ENCODE measurements at places on chromosomes 16 and 17.

- no peak for DNase-seq
These were observed 67.8 kb downstream of the GOSR1 start for GRCh38 chr17:30545024-30545423.

DNA sequence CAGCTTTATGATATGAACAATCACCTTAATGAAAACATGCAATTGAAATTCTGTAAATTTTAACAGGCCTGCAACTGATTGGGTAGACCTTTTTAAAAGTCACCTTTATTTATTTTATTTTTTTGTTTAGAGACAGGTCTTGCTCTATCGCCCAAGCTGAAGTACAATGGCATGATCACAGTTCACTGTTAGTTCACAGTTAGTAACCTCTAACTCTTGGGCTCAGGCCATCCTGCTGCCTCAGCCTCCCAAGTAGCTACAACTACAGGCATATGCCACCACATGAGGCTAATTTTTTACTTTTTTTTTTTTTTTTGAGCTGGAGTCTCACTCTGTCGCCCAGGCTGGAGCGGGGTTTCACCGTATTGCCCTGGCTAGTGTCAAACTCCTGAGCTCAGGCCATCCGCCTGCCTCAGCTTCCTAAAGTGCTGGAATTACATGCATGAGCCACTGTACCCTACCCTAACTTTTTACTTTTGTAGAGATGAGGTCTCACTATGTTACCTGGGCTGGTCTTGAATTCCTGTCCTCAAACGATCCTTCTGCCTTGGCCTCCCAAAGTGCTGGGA lies 28.0 kb downstream of the AP1G1 start:
- no peak for DNase-seq

GRCh38 chr16:11586378-11586855 lies 302 bp downstream of the LITAF start:
- no peak for DNase-seq

DNA sequence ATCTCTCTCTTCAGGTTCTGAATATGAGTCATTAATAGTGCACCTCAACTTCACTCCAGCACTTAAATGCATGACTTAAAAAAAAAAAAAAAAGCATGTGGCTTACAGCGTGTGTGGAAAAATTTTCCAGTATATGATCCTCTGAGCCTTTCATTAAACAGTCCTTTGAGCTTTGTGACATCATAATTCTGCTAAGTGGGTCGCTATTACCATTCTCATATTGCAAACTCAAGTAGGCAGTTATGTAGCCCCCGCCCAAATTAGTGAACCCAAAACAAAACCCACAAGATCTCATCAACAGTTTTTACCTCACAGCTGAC lies 672 bp downstream of the CMTR2 start:
- no peak for DNase-seq

DNA sequence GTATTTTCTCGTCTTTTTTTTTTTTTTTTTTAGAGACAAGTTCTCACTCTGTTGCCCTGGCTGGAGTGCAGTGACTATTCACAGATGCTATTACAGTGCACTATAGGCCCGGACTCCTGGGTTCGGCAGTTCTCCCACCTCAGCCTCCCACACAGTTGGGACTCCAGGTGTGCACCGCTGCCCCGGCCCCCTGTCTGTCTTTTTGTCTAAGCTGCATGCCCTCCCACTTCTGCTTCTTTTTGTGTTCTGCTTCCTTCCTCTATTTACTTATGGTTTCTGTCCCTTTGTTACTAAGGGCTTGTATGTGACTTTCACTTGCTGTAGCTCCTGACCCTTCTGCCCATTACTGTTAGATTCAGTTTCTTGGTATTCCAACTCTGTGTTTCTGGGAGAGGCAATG lies 20.5 kb downstream of the SLC7A6 start:
- DNase-seq, result no peak

DNA sequence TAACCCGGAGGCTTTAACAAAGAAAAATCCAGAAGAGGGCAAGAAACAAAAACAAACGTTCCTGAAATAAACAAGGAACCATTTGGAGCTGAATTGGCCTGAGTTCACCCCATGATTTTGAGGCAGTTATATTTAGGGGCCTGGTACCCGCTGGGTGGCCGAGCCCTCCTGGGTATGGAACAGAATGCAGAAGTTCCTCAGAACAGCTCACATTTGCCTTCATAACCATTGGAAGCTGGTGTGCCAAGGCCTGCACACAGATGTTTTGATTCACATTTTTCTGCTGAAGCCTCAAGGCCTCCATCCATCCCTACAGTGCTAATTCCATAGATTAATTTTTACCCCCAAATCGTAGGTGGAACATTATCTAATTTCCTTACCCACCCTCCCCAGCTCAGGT lies 3.3 kb upstream of the ZFHX3 start:
- no peak for DNase-seq

- DNase-seq, result no peak
These were observed 6.7 kb upstream of the TMEM88 start for GRCh38 chr17:7848131-7848579.

- DNase-seq, result no peak
These were observed 22.7 kb downstream of the BCO1 start for GRCh38 chr16:81261049-81261648.
